ENCODE measurements at places on chromosomes 5 and 9.

DNA sequence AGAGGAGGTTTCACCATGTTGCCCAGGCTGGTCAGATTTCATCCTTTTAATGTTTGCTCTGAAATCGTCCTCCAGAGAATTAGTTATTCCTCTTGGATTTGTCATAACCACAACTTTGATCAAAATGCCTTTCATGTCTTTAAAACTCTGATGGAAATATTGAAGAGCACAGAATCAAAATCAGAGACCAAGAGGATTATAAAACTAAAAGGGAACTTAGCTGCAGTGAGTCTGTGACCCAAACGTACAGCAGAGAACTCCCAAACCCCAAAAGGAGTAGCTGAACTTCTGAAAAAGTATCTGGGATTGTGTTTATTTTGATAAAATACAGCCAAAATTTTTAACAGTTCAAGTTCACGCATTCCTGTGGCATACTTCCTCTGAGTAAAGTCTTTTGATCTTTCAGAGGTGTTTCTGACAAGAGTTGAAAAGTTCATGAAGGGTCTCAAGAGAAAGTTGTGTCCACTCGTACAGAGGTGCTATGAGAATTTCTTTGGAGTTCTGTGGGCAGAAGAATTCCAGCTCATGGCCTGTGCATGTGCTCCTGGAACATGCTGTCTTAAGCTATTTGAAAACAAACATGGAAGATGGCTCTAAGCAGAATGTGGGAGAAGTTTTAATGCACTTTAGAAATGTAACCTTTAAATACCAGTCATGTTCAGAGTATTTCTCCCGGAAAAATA, 124.0 kb downstream of the ESM1 start:
- DNase-seq, result no peak

DNA sequence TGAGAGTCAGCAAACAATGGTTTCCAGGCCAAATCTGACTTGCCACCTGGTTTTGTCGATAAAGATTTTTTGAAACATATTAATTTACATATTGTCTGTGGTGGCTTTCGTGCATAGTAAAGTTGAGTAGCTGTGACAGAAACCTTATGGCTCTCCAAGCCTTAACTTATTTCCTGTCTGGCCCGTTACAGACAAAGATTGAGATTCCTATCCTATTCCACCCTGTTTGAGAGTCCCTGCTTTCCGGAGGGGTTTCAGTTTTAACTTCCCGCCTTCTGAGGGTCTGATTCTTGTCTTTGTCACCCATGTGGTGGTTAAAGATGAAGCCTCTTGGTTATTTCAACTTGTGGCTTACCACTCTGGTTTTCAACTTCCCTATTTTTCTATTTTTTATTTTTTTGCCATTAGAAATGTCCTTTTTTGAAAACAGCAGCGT, 11.4 kb downstream of the OTULIN start:
- no peak for DNase-seq

- DNase-seq, result no peak
Measured at GRCh38 chr5:174231956-174232487, 186.5 kb downstream of the NSG2 start.

DNA sequence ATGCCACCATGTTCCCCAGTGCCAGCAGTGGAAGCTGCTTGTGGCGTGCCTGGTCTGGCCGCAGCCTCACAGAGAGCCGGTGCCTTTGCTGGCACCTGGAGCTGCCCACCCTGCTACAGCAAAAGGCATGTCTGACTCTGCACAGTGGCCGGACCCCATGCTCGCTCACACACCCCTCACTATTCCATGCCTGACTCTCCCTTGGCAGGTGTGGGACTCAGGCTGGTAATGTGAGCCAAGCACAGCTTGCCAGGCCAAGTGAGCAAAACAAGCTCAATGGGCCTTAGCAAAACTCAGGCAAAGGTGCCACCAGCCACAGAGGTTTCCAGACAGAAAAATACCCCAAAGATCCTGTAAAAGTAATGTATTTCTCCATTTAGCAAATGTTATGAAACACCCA, 15.5 kb downstream of the GNA14 start:
- DNase-seq, result no peak
